Substantia nigra (tissue), 51 donors: ENCODE measurements at places on chromosomes 1 and 21.

DNA sequence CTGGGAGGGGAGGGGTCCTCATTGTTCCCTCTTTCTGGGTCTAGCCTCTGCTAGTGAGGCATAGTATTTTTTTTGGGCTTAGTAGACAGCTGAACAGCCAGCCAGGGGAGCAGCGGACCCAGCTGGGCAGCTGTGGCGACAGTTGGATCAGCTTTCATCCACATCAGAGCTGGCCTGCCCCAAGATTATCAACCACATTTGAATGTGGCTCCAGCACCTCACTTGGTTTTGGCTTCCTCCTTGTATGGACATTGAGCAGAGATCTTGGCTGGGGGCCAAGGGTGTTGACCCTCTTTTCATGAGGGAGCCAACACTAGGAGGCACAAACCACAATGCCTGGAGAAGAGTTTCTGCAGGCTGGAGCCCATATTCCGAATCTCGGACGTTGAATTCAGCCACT lies 25.0 kb downstream of the WNT4 start:
- DNase-seq, result no peak

GRCh38 chr1:181189245-181189644 lies 100.7 kb downstream of the IER5 start:
- no peak for DNase-seq

DNA sequence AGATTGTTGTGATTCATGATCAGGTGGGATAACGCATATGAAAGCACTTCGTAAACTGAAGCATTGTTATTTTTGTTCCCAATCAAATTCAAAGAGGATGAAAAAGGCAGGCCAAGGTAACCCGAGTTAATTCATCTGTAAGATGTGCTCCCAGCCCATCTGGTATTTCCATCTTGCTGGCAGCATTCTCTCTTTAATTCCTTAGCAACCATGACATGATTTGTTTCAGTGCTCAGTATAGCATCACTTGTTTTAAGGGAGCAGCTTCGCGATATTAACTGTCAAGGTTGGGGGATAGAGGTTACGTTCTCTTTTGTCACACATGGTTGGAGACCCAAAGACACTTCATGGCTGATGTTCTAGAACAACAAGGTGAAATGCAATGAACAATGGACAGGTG lies 6.4 kb downstream of the TSPAN2 start:
- DNase-seq, result no peak

GRCh38 chr1:50175719-50176639 lies 67.3 kb downstream of the ELAVL4 start:
- DNase-seq, result no peak

GRCh38 chr1:60277269-60277668 lies 203.7 kb upstream of the C1orf87 start:
- DNase-seq, result no peak

DNA sequence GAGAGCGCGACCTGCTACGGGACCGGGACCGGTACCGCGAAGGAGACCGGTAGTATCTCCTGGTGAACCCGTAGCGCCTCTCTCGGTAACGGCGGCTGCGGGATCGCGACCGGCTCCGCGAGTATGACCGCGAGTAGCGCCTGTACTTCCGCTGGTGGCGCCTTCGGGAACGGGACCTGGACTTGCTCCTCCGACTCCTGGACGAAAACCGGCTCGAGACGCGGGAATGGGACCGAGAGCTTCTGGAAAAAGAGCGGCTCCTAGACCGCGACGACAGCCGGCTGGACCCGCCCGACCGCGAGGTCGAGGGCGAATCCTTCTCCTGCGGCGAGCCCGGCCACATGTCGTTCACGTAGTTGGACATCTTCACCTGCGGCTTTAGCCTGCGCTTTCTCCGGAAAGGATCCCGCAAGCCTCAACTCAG lies 642 bp downstream of the RSRP1 start:
- DNase-seq, result peak; percentile 47

- DNase-seq, result no peak
These were observed 329.4 kb downstream of the KCNT2 start for GRCh38 chr1:196278816-196279215.

GRCh38 chr1:95058974-95059373 lies 13.8 kb downstream of the ALG14 start:
- DNase-seq, result no peak

DNA sequence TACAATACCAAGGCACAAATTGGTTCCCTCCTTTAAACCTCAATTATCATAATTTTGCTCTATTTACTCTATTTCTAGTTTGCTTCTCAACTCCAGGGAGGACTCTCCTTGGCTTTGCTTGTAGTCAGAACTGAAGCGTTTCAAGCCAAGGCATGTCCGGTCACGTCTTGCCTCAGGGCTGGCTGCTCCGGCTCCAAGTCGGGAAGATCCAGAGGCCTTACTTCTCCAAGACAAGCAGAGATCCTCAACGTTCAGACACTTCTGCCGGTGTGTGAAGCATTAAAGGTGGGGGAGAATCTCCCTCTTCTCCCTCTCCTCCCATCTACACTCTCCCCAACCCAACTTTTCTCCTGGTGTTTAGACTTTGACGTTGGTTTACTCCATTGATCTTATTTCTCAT lies 7.2 kb upstream of the HHAT start:
- no peak for DNase-seq

DNA sequence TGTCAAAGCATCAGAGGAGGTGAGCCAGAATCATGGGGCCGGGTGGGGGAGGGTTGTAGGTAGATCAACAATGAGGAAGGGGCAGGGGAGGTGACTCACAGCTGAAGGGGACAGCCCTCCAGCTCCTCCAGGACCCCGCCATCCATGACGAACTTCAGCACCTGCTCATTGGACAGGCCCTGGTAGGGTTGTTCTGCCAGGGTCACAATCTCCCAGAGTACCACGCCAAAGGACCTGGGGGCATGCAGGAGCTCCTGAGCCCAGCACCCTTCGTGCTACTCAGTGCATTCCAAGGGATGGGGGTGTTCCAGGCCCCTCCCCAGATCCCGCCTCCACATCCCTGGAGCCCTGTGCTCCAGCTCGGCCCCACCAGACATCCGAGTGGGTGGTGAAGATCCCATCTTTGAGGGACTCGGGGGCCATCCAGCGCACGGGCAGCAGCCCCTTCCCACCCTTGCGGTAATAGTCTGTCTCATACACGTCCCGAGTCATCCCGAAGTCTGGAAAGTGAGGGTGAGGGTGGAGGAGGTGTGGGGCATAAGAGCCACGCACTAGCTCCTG lies 17.5 kb downstream of the INSRR start:
- no peak for DNase-seq

GRCh38 chr1:246232126-246232525 lies 275.0 kb downstream of the SMYD3 start:
- no peak for DNase-seq

GRCh38 chr1:84246213-84246612 lies 55.3 kb upstream of the SAMD13 start:
- DNase-seq, result no peak

GRCh38 chr1:27366411-27367159 lies at the start of gene MAP3K6:
Gene MAP3K6, minus strand, starts transcription at chr1:27366961. Its CDS starts 364 bp downstream, at chr1:27366597.
- DNase-seq, result no peak

DNA sequence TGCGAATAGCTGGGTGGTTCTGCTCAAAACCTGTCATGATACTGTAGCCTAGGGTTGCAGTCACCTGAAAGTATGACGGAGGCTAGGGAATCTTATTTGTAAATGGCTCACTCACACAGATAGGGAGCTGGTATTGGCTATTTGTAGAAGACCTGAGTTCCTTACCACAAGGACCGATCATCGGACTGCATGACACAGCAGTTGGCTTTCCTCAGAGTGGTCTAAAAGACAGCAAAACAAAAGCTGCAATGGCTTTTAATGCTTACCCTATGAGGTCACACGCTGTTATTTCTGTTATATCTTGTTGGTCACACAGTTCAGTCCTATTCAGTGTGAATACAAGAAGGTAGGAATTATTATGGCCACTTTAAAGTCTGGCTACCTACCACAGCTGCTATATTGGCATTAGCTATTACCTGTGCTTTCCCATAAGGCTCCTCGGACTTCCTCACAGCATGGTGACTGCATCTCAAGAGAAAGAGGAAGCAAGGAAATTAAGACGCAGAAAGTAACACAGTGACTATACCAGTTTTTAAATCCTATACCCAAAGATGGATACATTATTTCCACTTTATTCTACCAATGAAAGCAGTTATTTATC lies 68.4 kb upstream of the LRRC7 start:
- no peak for DNase-seq

GRCh38 chr1:16371725-16372124 lies 4.7 kb downstream of the SZRD1 start:
- DNase-seq, result no peak

GRCh38 chr1:63618011-63618410 lies 24.8 kb downstream of the PGM1 start:
- DNase-seq, result no peak

GRCh38 chr1:160096274-160097116 lies 1.9 kb downstream of the IGSF8 start:
- DNase-seq, result peak; percentile 28

DNA sequence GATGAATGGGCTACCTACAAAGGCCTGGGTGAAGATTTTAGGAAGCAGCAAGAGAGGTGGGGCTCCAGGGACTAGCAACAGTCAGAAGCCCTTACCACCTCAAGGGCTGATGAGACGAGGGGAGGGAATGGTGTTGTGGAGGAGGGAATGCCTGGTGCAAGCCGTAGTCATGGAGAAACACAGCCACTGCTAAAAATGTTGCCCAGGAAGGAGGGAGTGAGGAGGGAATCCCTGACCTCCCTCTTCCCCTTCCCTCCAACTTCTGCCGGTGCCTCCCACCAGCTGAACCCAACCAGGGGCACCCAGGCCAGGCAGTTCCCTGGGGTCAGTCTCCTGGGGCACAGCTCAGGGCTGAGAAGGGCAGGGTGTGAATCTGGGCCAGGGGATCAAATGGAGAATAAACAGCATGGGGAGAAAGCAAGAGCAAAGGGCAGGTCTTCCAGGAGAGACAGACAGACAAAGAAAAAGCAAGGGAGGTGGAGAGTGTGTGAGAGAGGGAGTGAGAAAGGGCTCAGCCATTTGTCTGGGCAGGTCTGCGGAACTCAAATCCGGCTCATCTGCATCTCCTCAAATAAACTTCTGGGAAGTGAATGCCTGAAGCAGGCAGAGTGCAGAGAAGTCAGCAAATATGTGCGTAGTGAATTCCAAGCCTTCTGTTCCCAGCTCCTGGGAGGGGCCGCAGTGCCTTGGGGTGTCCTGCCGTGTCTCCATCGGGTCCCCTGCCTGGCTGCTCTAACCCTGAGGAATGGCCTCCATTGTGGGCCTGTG lies 27.1 kb upstream of the POU3F1 start:
- DNase-seq, result no peak

DNA sequence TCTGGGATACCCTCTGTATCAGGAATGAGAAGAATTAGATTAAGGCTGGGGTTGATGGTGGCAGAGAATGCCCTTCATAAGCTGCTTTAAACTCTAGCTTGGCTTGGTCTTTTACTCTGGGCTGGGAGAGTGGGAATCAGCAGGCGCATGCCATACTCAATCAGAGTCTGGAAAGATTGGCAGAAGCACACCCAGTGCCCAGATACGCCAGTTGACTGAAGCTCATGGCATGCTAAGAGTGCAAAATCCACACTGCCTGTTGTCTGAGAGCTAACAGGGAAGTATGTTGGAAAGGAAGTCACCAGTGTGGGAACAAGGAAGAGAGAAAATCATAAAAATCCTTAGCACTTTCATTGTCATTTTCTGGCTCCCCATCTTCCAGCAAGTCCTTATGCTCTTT lies 53.0 kb downstream of the HMCN1 start:
- DNase-seq, result no peak

DNA sequence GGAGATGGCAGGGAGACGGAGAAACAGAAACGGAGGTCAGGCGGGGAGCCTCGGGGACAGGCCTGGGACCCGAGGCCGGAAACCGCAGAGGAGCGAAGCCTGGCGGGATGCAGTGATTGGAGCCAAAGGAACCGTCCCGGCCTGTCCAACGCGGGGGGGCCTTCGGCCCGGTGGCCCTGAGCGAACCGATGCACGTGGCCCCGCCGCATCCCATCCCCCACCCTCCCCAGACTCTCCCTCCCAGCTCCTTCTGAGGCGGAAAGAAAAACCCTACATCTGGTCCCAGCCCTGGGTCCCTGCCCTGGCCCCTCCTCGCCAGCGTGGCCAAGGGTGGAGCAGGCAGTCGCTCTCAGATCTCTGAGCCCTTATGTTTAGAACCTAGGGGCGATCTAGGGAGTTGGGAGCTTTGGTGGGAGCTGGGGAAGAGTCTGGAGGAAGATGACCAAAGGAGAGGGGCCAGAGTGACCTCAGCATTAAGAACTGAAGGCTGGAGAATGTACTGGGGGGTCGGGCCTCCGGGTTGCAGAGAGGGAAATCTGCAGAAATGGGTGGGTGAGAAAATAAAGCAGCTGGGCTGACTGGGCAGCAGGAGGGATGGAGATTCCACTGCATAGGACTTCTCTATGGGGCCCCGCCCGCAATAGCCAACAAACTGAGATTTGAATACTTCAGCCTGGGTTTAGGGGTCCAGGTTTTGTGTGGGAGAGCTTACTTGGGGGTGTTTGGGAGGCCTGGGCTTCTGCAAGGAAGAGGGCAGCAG lies 1.5 kb upstream of the CRABP2 start:
- DNase-seq, result no peak

- DNase-seq, result no peak
These were observed 574 bp downstream of the ITPKB start for GRCh38 chr1:226738421-226738994.

DNA sequence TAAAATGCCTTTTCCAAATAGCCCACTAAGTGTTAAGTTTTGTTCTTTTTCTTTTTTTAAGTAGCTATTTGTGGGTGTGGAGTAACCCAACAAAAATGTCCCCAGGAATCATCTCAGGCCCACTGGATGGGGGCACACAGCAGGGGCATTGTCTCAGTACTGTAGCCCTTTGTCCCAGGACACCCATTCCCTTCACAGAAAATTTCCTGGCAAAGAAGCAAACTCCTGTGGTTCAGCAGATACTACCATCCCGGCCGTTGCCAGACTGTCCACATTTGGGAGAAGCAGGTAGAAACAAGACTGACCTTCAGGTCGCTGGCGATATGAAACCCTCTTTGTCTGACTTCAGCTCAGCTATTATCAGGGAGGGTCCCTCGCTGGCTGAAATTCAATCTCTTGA lies 23.7 kb upstream of the SRRM1 start:
- no peak for DNase-seq

DNA sequence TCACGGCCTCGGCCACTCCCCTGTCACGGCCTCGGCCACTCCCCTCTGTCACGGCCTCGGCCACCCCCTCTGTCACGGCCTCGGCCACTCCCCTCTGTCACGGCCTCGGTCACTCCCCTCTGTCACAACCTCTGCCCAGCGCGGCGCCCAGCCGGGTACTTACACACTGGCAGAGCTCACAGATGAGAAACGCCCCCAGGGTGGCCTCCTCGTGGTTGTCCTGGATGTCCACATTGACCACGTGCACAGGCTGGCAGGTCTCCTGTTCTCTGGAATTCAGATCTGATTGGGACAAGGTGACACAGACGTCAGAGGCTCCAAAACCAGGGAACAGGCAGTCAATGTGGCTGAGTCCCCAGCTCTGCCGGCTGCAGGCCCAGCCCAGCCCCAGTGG lies 3.3 kb upstream of the TMEM240 start:
- no peak for DNase-seq

GRCh38 chr1:209901211-209901610 lies 36.8 kb upstream of the SYT14 start:
- no peak for DNase-seq

- DNase-seq, result no peak
These were observed 22.0 kb upstream of the WDR26 start for GRCh38 chr1:224456637-224456953.

- DNase-seq, result no peak
These were observed 121.9 kb downstream of the NRIP1 start for GRCh38 chr21:14942801-14943490.

- DNase-seq, result no peak
These were observed 20.0 kb upstream of the TSNAX start for GRCh38 chr1:231508497-231508896.
